ENCODE measurements at places on chromosomes 7 and 10.
A peak's percentile ranks its signal among the peaks of the same experiment; 100 is the strongest.

- no peak for DNase-seq
Measured at GRCh38 chr10:71980181-71981014, 16.2 kb downstream of the CHST3 start.

GRCh38 chr7:47669901-47670384, 88.0 kb upstream of the TNS3 start:
- no peak for DNase-seq

- DNase-seq, result no peak
Measured at GRCh38 chr10:62384057-62384446, 9.9 kb downstream of the ZNF365 start.

DNA sequence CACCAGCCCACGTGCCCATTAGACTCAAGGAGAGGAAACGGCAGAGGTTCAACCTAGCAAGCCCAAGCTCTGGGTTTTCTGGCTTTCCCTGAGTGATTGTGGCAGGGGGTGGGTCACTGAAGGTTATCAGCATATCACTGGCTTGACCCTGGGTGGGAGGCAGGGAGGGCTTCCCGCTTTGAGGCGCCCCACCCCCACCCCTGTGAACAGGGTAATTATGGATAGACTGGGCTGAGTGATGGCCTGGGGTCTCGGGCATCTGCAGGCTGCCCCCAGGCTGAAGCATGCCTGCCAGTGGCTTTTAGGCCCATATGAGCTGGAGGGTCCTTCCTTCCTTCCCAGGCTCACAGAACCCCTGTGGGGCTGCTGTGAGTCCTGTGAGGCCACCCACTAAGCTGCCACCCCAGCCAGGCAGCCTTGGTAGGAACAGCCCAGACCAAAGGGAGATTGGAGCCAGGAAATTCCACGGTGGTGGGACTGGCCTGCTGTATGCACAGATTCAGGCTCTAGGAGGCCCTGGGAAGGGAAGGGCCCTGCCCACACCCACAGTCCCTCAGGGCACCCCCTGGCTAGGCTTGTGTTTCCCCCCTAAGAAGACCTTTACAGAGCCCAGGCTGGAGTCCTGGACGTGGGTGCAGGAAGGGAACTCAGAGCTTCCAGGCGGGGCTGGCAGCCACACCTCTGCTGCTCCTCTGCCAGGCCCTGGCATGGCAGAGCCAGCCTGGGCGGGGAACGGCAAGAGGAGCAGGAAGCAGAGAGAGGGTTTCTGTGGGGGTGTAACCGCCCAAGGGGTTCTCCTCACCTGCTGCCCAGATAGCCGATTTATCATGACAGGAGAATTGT, 33.1 kb downstream of the GPRIN2 start:
- DNase-seq, result no peak

- DNase-seq, result no peak
Measured at GRCh38 chr10:86599041-86599440, 55.3 kb upstream of the OPN4 start.

DNA sequence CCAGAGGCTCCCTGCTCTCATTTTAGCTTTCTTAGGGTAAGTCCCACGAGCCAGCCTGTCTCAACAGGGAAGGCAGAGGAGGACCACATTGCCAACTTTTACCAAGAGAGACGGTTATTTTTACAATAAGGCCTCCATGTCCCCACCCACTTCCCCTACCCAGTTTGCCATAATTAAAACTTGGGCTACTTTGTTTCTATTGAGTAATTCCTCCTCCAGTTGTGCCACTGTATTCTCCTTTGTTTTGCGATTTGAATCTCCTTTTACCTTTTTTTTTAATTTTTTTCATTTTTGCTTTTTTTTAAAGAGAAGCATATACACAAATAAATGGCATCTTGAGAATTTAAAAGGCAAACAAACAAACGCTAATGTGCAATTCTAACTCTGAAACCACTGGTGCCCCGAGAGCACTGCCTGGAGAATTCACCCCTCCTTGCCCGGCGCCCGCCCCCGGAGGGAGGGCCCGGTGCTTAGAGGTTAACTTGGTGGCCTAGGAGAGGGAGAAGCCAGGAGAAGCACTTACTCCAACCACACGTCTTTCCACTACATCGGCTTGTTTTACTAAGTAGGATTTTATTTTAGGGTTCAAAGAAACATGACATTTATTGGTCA, 282.3 kb downstream of the USP6NL start:
- no peak for DNase-seq

DNA sequence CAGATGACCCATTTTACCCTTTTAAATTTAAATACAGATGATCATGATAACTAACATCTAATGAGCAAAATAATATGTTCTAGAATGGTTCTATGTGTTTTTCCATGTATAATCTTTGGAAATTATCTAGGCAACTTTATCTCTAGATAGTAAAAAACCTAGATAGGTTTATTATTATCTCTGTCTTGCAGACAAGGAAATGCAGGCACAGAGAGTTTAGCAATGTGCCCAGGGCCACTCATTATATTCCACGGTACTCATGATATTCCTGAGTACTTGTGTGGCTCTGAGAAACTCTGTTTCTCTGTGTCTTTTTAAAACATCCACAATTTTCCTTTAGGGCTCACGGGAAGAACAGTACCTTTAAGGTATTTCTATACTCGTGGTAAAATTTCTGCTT, 26.4 kb upstream of the SNX13 start:
- DNase-seq, result no peak

DNA sequence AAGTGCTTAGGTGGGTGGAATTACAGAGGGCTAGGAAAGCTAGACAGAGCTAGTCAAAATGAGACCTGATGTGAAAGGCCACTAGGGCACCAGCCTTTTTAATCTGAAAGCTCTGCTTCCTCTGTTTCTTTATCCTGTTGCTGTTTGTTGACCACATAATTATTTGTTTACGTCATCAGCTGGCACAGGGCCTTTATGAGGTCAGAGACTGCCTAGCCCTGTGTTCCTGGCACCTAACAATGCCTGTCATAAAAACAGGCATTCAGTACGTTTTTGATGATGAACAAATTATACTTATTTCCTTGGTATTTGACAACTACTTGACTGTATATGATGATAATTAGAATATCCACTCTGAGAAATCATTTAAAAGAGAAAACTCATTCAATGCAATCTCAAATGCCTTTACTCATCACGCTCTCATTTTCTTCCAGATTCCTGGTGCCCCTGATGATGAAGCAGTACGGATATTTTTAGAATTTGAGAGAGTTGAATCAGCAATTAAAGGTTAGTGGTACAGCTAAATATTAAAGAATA, 26.0 kb downstream of the RBM17 start:
- DNase-seq, result peak; percentile 31

DNA sequence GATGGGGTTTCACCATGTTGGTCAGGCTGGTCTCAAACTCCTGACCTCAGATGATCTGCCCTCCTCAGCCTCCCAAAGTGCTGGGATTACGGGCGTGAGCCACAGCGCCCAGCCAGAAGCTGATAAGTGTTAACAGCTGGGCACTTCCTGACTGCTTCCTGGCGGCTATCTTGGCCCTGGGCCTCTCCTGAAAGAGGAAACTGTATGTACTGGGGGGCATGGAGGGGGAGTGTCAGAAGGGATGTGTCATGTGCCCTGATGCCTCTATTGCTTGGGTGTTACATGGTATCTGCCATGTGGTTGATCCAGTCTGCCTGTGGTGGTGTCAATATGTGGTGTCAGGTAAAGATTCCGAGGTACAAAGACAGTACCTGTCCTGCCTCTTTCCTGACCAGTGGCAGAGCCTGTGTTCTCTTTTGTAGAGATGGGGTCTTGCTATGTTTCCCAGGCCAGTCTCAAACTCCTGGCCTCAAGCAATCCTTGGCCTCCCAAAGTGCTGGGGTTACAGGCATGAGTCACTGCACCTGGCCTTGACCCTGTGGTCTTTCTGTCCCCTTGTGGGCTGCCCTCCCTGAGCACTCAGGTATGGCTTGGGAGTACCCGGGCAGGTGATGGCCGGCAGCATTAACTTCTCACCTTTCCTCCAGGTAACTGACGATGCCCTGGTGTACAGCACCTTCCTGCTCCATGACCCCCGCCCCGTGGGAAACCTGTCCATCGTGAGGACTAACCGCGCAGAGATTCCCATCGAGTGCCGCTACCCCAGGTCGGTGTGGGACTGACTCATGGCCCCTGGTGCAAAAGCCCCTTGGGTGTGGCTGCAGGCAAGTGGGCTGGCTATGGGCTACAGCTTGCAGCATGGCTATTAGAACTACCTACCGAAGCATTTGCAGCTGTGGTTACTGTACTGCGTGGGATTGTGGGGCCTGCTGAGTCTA, 4.4 kb downstream of the ZP3 start:
- DNase-seq, result no peak

DNA sequence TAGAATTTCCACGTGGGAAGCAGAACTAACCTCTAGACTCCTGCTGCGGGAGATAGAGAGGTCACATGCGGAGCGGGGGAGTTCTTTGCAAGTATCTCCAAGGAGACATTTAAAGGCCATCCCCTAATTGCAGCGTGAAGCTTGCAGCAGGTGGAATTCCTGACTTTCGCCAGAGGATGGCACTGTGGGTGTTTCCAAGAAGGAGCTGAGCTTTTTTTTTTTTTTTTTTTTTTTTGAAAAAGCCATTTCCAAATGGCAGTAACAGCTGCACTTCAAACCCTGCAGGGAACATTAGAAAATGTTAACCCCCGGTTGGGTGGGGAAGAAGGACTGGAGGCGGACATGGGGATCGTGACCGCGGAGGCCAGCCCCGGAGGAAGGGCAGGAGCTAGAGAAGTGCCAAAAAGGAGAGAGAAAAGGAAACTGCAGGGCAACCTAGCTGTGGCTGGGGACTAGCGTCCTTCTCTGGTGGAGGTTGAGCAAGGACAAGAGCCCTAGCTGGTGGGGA, 487.7 kb downstream of the TYW1 start:
- peak; percentile 16 for DNase-seq

DNA sequence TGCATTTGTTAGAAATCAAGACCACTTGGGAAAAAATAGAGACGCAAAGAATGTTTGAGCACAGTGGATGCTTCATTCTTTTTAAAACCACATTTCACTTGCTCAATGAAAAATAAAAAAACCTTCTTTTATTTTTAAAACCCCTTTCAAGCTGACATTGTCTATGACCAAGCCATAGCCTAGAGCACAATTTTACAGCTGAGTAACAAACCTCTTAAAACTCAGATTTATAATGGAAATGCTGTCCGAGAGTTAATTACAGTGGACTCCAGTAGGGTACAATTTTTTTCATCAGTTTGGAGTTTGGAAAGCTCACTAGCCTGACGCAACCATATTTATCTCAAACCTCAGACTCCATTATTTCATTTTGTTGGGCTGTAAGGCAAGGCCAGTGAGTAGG, 116.3 kb downstream of the RNLS start:
- DNase-seq, result no peak

DNA sequence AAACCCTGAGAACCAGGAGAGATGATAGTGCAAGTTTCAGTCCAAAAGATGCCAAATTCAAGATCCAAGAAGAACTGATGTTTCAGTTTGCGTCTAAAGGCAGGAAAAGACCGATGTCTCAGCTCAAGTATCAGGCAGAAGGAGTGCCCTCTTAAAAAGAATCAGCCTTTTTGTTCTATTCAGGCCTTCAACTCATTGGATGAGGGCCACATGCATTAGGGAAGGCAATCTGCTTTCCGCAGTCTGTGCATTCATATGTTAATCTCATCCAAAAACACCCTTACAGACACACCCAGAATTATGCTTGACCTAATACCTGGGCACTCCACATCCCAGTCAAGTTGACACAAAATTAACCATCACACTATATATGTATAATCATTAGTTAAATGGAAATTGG, 45.2 kb downstream of the DNAJB9 start:
- DNase-seq, result no peak

DNA sequence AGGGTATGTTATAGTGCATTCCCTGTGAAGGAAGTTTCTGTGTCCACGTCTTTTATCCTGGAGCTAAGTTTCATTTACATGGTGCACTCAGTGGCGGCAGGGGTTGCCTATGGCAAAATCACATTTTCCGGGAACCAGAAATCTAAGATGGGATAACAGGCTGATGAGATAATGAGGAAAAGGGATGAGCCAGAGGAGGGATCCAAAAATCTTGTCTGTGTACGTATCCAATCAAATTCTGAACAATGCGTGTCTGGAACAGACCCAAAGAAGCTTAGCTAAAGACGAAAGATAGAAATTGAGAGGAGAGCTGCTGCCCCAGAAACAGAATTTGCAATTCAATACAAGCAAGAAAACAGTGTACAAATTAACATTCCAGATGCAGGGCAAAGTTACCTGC, 16.1 kb downstream of the LANCL2 start:
- no peak for DNase-seq

DNA sequence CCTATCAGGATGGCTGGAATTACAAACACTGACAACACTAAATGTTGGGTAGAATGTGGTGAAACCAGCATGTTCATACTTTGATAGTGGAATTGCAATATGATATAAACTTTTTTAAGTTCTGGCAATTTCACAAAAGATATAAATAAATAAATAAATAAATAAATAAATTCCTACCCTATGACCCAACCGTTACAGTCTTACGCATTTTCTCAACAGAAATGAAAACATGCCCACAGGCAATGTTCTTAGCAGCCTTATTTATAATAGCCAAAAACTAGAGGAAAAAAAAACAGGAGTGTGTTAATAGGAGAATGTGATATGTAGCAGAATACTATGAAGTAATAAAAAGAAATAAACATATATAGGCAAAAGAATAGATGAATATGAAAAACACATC, 318.9 kb downstream of the IPMK start:
- no peak for DNase-seq

DNA sequence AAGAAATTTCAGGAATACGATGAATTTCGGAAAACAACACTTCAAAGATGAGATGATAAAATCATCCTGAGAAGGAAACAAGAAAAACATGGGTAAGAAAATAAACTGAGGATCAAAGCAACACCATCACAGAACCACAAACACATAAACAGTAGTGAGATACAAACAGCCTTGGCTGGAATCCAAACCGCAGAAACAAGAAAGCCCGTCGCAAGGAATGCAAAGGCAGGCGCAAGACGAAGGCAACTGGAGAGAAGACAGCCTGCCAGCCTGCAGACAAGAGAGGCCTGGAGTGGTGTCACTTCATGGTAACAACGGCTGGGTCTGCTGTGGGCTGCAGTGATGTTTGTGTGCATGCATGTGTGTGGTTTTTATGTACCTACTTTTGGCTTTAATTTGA, 61.8 kb upstream of the DRGX start:
- no peak for DNase-seq

DNA sequence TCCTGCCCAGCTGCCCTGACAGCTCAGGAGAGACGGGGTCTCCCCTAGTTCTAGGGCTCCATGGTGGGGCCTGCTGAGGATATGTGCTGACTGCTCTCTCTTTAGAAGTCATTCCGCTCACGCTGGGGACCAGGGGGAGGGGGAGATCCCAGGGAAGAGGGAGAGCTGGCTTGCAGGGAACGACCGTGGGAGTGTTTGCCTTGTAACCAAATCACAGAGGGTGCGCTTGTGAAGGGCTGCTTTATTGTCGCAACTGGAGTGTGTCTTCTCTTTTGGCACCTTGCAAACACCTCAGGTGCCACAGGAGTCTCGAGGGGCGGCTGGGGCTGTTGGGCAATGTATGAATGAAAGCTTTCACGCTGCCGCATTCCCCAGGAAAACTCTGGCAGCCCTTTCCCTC, 531.3 kb upstream of the MKI67 start:
- DNase-seq, result no peak

DNA sequence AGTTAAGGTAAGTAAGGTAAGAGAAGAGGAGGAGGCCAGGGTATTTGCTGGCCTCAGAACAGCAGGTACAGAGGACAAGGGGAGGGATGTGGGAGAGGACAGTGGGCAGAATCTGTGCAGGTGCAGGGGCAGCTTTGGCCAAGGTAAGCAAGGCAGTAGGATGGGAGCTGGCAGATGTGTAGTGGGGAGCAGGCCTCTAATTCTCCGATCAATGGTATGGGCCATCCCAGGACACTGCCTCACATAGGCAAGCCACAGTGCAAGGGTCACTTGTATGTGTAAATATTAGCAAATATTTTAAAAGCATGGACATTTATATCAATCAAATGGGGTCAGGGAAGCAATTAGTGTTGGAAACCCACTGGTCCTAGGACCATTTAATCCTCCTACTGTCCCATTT, 373.5 kb downstream of the GRID1 start:
- no peak for DNase-seq
